ENCODE measurements at places on chromosomes 5 and 9.

DNA sequence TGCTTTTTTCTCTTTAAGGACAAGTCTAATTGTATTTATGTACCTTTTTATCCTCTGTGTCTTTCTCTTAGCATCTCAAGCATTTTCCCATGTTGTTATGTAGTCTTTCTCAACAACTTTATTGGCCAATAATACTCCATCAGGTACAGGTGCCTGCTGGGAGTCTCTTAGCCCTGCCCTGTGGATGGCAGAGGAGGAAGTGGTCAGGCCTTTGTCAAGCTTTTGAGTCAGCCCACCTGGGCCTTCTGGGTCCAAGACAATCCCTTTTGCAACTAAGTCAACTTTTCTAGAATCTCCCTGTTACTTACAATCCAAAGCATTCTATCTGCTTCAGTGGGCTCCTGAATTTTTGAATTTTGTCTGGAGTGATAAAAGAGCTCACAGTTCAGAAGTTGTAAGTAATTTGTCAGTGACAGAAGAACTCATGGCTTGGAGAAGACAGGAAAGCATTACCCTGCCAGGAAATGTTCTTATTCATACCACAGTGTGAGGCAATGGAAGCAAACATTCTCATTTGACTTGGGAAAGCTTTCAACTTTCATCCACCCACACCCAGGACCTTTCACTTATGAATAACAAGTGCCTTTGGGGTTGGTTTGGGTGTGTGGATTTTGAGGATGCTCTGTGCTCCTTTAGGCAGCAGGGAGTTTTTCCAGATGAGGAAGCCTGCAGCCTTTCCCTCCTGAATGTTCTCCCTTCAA lies 200.0 kb upstream of the S1PR3 start:
- DNase-seq, result peak; percentile 75

DNA sequence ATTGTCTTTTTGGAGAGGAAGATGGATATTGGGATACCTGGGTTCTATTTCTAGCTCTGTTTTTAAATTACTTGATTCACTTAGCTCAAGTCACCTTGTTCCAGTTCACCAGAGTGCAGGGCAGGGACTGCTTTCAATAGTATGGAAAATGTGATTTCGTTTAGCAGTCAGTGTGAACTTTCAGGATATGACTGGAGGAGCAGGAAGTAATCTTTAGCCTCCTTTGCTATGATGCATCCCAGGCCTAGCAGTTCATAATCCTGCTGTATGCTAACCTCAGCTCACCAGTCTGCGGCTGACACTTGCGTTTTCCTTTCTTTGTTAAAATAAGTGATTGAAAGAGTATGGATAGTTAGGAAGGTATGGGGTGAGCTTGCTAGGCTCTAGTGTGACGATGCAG lies 169.7 kb downstream of the ARHGAP26 start:
- no peak for DNase-seq

DNA sequence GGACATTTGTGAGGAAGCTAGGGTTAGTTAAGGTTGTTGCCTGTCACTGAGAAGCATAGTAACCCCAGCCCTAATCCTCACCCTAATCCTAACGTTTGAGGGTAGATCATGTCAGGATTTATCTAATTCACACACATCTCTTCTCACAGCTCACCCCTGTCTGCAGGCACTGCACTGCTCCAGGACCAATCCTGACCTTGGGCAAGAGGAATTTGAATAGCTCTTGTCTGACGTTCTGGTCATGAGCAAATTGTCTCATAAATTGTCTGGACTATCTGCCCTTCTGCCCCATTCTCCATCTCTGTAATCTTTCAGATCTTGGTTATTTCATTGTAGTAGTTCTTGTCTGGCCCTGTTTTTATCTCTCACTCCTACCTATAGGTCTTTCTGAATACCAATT lies 18.7 kb downstream of the CRHBP start:
- DNase-seq, result no peak

- no peak for DNase-seq
Measured at GRCh38 chr9:93064392-93065134, 6.1 kb downstream of the SUSD3 start.

- DNase-seq, result no peak
Measured at GRCh38 chr5:1101961-1102713, 9.7 kb downstream of the SLC12A7 start.

DNA sequence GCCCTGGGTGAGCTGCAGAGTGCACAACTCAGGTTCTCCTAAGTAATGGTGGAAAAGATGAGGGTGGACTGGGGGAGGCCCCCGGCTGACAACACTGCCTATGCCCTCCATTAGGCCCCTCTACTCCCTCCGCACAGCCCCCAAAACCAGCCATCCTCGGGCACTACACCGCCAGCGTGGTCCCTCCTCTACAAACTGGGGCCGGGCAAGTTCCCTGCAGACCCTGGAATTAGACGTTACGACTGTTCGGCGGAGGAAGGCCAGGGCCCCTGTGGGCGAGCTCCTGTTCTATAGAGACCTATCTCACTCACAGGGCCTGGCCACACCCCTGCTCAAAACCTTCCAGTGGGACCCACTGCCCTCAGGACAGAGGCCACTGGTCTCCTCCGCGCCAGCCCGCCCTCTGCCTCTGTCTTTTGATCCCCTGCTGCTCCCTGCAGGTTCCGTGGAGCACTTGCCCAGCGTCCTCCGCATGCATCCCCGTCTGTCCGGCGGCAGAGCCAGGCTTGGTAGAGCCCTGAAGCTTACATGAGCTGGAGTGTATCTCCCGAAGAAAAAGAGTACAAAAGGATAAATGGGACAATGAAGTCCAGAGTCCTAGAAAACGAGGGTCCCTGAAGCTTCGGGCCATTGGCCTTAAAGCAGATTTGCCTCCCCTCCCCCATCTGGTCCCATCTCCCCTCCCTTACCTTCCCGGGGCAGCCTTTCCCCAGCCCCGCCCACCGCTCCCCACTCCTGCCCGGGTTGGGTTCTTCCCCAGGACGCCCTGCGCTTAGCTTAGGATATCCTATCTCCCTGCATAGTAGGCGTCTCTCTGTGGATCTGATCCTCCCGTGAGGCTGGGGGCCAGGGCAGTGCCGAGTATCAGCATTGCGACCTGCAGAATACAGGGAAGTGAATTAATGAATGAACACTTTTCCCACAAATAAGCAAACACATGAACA lies 71.3 kb downstream of the HRH2 start:
- DNase-seq, result no peak

GRCh38 chr5:137753691-137754187 lies 424 bp downstream of the HNRNPA0 start:
- no peak for DNase-seq

DNA sequence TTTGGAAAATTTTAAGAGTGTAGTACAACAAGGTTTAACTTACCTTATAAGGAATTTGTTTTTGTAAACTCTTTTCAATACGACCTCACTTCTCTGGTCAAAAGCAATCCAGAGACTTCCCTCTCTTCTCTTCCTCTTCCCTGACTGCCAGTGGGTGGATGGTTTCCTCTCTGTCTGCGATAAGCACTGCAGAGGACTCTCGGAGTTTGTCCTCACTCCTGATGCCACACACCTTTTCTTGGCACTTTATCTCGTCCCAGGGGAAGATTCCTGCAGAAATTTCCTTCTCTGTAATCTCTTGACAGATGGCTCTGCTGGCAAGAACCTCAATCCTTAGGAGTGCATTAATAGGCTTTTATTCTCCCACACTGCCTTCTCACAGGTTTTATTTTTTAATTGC lies 641.6 kb downstream of the NR2F1-AS1 start:
- DNase-seq, result no peak

GRCh38 chr9:8863886-8864544 lies 1064.4 kb upstream of the DMAC1 start:
- peak; percentile 61 for DNase-seq

DNA sequence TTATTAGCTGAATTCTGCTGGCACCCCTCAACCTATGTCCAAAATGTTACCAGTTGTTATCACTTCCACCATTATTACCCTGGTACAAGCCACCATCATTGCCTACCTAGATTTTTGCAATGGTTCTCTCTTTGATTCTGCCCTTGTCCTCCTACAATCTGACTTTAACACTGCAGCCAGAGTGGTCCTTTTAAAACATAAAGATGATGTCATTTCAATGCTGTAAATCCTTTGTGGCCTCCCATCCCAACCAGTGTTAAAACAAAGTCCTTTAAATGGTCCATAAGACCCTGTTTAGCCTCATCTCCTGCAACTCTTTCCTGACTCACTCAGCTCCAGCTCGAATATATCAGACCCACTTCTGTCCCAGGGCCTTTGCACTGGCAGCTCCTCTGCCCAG lies 54.9 kb upstream of the FSTL4 start:
- no peak for DNase-seq

DNA sequence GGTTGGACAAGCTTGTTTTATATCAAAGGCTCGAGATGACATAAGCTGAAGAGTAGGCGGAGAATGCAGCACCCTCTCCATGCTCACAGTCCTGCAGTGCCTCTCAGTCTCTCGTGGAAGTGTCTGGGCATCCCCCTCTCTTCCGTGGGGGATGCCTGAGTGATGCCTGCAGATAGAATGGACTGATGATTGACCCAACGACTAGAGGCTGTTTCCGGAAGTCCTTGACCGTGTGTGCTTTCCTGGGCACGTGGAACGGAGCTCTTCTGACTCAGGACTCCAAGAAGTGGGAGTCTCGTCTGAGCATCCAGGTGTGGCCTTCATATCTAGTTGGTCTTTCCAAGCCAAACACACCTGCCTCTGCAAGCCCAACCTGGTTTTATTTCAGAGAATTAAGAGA lies 241.8 kb upstream of the IRX2 start:
- DNase-seq, result no peak

GRCh38 chr5:96657068-96657467 lies 5.1 kb upstream of the CAST start:
- peak; percentile 92 for DNase-seq

DNA sequence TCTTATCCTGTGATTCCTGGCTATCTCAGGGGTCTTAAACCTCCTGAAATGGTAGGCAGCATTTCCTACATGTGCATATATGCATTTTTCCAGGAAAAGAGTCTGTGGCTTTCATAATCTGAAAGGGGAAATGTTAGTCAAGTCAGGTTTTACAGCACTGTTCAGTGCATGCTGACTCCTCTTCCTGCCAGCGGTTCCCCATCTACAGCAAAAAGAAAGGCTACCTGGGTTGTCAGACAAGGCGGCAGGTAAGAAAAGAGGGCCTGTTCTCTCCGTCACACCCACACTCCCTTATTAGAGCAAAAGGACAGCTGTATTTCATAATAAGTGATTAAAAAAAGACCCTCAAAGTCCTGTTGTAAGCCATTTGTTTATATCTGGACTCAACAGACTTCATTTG lies 4.3 kb upstream of the SPATA6L start:
- no peak for DNase-seq

GRCh38 chr5:167105941-167106340 lies 1185.5 kb upstream of the WWC1 start:
- no peak for DNase-seq

GRCh38 chr5:56671571-56671970 lies 143.8 kb upstream of the MAP3K1 start:
- peak; percentile 10 for DNase-seq

DNA sequence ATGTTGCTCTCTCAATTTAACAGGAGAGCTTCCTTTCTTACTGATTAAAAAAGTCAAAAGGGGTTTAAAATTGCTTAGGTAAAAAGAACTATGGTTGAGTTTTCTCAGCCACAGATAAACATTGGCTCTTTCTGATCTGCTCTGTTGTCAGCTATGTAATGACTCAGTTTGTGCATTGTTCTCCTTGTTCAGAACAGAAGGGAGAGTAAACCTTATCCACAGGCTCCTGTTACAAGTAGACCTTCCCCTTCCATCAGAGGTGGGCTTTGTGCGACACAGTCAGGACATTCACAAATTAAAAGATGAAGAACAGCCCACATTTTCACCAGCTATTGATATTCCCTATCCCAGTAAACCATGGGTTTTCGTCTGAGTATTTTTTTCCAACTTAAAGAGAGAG lies 236.3 kb upstream of the SEMA6A start:
- no peak for DNase-seq

DNA sequence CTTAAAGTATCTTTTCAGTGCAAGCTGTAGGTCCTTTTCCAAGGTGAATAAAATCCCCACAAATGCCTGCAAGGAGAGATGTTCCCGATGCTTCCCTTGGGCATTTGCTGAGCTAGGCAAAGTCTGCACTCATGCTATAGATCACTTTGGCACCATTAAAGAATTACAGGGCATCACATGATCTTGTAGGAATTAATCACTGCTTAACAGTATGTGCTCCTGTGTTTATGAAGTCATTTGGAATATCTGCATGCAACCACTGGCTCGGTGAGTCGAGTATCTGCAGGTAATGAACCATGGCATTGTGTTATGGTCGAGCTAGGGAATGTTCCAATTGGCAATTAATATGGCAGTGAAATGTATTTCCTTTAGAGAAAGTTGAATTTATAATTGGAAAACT lies 615.1 kb downstream of the TLE1 start:
- DNase-seq, result no peak

GRCh38 chr9:124122321-124122720 lies 110.8 kb downstream of the LHX2 start:
- DNase-seq, result peak; percentile 20

DNA sequence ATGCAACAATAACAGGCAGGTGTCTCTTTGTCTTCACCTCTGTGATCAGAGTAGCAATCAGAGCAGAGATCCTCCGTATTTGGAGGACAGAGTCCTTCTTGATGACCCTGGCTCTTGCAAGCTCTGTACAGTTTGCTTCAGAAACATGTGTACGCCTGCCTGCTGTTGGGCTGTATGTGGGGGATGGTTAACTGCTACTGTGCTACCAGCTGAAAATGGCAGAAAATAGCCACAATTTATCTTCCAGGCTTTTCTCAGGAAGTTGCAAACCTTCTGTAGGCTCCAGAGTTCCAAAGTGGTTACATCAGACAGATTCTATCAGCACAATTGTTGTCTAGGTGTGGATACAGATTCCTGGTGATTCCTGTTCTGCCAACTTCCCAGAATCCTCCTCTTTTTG lies 35.5 kb downstream of the DDX46 start:
- DNase-seq, result peak; percentile 21

GRCh38 chr9:94655739-94656138 lies 16.4 kb upstream of the FBP1 start:
- DNase-seq, result no peak

- no peak for DNase-seq
Measured at GRCh38 chr9:95116002-95116807, 201.3 kb downstream of the FANCC start.

DNA sequence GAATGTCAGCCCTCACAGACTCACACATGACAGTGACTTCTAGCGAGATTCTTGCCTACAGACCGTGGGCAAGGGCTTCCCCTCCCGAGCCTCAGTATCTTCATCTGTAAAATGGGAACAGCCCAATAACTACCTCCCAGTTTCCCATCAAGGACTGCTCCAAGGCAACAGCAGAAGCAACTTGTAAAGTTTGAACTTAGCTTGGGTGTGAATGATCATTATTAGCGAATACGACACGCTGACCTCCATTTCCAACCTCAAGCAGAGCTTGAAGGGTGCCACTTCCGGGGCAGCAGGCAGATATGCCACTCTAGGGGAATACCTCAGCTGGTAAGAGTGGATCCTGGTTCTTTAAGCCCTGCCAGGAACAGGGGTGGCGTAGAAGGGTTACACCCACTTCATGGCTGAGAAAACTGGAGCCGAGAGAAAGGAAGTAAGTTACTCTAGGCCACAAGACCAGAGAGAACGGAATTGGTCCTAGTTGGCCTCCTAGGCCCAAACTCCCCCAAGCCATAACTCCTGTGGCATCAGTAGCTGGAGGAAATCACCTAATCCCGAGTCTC lies 2.0 kb downstream of the RNF44 start:
- peak; percentile 27 for DNase-seq
